ENCODE measurements at places on chromosomes 5 and 9.

DNA sequence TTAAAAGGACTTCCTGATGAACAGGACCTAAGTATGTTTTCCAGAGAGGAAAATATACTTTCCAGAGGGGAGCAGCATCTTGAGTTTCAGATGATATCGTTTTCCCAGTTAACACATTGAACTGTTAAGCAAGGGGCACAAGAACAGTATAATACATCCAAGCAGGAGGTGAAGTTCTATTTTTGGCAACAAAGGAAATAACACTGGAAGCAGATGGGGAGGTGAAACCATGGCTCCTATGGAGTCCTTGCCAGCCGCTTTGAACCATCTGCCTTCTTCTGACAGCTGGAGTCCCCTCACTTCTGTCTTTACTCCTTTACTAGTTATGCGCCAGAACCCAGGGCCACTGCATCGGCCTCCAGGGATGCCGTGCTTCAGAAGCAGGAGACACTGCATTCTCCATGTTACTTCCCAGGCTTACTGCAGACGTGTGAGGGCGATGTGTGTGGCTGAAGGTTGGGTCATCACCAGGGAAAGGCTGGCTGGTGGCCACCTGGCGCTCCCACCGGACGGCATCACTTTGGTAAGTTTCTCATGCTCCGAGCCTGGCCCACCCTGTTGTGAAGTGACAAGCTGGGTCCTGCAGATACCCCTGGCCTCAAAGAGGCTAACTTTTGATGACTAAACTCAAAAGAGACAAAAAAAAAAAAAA, 77.8 kb downstream of the TTLL11 start:
- no peak for DNase-seq

DNA sequence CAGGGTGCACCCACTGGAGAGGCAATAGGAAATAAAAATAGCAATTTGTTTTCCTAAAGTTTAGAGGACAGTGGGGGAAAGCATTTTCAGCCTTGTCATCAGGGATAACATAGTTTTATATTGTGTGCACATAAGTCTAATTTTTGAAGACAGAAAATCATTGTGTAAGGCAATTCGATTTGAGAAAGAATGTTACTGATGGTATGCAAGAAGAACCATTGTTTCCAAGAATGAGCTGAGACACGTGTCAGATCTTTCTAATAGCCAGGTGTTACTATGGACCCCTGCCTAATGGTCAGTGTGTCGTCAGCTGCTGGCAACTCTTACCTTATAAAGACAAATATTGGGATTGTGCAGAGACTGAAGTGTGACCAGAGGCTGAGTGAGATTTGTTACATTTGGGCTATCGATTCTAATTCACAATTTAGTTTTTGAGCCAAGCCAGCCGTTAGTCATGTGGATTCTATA, 67.1 kb upstream of the PPP2R2B start:
- DNase-seq = no peak

DNA sequence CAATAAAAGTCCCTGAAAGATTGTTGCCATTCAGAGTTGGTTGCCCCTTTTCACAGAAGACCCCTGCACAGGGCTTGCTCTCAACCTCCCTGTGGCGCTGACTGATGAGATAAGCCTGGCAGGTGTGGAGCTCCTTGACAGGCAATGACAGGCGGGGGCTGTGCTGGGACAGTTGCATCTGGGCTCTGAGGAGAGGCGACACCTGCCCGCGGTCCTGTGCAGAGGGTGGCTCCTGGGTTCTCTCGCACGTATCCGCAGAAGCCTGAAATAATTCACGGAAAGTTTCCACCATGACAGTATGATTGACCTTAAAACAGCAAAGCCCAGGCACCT, 19.8 kb upstream of the EXOC3 start:
- no peak for DNase-seq

- peak; percentile 84 for DNase-seq
Measured at GRCh38 chr9:130707225-130707976, 13.8 kb downstream of the EXOSC2 start.

GRCh38 chr5:81297531-81297930, 3.9 kb upstream of the ZCCHC9 start:
- DNase-seq = no peak

- peak; percentile 34 for DNase-seq
Measured at GRCh38 chr5:95620870-95621838, 1.3 kb downstream of the GPR150 start.

GRCh38 chr9:84759804-84760203, 90.3 kb downstream of the NTRK2 start:
- DNase-seq = no peak

- no peak for DNase-seq
Measured at GRCh38 chr5:113375480-113376060, 59.2 kb downstream of the TSSK1B start.

DNA sequence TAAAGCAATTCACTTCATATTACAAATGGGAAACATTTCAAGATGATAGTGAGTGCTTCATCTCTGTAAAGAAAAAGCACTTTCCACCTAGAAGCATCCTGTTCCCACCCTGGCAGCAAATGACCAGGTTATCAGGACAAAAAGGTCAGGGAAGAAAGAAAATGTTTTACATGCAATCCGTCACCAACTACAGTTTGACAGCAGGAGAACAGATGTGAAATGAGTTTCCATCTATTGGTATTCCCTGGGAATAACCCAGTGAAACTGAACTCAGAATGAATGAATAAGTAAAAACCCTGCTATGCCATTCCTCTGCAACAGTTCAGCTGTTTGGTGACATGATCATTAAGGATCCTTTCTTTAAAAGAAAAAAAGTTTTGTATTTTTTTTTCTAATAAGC, 67.6 kb downstream of the HTR1A start:
- no peak for DNase-seq

DNA sequence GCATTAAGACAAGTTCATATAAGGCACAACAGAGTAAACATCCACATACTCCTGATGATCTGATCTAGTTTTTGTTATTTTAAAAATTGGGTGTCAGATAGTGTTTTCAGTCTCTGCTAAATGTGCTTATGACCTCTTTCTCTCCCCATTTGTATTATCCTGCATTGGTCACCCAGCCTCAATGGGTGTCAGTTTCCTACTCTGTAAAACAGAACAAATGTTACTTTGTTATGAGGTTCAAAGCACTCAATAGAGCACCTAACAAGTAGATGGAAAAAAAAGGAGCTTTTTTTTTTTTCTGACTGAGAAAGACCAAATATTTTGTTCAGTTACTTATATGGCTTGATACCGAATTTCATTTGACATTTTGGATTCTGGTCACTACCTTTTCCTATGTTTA, 33.6 kb upstream of the RASGRF2 start:
- no peak for DNase-seq

Data from activated CD4-positive, alpha-beta T cell treated with anti-CD3 and anti-CD28 coated beads, Interleukin-2, amount 10 ng/mL, durations not matched to agents 7 days and 5 days (primary cell).